ENCODE measurements at places on chromosomes 11 and 22.

DNA sequence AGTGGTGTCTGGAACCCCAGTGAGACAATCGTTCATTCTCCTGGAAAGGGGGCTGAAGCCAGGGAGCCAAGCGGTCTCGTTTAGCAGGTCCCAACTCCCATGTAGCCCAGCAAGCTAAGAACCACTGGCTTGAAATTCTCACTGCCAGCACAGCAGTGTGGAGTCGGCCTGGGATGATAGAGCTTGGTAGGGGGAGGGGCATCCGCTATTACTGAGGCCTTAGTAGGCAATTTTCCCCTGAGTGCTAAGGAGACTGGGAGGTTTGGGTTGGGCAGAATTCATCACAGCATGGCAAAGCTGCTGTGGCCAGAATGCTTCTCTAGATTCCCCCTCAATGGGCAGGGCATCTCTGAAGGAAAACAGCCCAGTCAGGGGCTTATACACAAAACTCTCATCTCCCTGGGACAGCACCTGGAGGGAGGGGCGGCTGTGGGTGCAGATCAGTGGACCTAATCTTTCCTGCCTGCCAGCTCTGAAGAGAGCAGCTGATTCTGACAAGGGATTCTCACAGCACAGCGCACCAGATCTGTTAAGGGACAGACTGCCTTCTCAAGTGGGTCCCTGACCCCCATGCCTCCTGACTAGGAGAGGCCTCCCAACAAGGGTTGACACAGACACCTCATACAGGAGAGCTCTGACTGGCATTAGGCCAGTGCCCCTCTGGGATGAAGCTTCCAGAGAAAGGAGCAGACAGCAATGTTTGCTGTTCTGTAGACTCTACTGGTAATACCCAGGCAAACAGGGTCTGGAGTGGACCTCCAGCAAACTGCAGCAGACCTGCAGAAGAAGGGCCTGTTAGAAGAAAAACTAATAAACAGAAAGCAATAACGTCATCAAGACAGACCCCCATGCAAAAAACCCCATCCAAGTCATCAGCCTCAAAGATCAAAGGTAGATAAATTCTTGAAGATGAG lies 14.8 kb downstream of the OR52M1 start:
- H3K27me3 ChIP-seq = no peaks in the 10 kb centered on the region
- H3K4me1 ChIP-seq = no peaks in the 10 kb centered on the region
- DNase-seq = no peak
- no peaks in the 10 kb centered on the region for H3K36me3 ChIP-seq
- no peak overlapping the region for H3K27ac ChIP-seq

DNA sequence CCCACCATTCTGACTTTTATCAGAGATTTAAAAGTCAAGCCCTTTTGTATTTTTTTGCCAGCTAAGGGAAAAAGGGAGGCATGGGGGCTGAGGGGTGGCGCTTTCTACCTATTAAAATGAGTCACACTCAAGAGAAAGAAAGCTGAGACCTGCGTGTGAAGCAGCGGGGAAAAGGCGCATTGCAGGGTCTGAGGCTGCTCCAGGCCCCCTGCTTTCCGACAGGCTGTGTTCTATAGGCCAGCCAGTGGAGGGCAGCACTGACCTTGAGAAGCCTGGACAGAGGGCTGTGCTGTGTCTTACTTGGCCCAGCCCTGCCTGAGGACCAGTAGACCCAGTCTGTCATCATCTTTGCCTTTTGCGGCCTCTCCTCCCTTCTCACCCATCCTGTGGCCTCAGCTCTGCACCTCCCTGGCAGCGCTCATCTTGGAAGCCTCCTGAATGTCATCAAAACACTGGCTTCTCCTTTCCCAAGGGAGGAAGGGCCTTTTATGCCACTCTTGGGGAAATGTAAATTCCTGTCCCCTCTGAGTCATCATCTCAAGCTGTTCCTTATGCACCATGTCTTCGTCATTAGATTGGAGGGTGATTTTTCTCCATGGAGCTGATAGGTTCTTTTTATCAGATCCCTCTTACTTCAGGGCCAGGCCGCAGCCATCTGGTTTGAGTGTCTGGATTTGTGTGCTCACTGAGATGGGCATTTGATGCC lies 12.6 kb upstream of the MAPK8IP1 start:
- no peaks in the 10 kb centered on the region for H3K27me3 ChIP-seq
- peaks cover 12% of the 10 kb centered on the region for H3K4me1 ChIP-seq
- peak; percentile 93 for DNase-seq
- peaks cover 28% of the 10 kb centered on the region for H3K36me3 ChIP-seq

DNA sequence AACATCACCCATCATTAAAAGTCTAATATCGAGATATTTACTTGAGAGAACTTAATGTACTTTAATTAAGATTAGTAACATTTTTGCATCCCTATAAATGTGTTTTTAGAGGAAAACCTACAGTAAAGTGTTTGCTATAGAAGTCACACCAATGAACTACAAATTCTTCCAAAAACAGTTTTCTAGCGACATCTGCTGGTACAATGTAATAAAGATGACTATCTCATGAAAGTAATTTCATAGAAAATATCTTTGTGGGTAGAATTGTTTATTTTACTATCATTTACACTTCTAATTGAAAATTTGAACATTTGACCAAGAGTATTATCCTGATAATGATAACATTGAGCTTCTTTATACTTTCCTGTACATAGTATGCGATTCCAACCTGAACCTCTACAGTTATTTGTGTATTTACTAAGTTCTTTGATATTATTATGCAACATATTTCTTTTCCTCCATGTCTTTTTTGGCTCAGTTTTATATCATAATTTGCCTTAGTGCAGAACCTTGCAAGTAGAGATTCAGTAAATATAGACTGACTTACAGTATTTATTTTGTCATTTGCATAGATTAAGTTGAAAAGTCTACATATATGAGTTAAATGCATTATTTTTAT lies 252.7 kb downstream of the TMEM135 start:
- H3K27ac ChIP-seq = no peak overlapping the region
- H3K27me3 ChIP-seq = no peaks in the 10 kb centered on the region
- peak; percentile 20 for DNase-seq

- no peak overlapping the region for H3K27ac ChIP-seq
- H3K4me3 ChIP-seq = no peak overlapping the region
Observed at GRCh38 chr11:31529701-31530100, 20.1 kb downstream of the ELP4 start.

GRCh38 chr11:16261836-16262644 lies 94.3 kb downstream of the SOX6 start:
- no peak overlapping the region for H3K27ac ChIP-seq
- no peak overlapping the region for H3K4me3 ChIP-seq
- H3K27me3 ChIP-seq = no peaks in the 10 kb centered on the region
- no peaks in the 10 kb centered on the region for H3K4me1 ChIP-seq
- H3K36me3 ChIP-seq = no peaks in the 10 kb centered on the region

DNA sequence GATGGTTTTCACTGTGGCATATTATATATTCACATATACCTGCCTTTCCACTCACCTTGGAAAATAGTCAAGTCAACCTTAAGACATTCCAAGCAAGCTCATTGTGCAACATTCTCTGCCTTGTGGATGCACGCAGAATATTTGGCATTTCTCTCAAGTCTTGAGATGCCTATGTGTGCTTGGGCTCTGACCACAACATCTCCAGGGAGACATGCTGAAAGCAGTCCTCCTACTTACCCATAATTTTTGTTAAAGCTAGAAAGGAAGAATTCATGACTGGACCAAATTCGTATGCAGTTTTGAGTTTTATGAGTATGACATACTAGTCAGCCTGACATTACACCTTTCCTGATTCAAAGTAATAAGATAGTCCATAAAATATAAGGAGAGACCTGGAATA lies 684.0 kb downstream of the OPCML start:
- H3K4me3 ChIP-seq = no peak overlapping the region
- peaks cover 12% of the 10 kb centered on the region for H3K4me1 ChIP-seq
- no peak overlapping the region for H3K27ac ChIP-seq
- peak; percentile 87 for DNase-seq

DNA sequence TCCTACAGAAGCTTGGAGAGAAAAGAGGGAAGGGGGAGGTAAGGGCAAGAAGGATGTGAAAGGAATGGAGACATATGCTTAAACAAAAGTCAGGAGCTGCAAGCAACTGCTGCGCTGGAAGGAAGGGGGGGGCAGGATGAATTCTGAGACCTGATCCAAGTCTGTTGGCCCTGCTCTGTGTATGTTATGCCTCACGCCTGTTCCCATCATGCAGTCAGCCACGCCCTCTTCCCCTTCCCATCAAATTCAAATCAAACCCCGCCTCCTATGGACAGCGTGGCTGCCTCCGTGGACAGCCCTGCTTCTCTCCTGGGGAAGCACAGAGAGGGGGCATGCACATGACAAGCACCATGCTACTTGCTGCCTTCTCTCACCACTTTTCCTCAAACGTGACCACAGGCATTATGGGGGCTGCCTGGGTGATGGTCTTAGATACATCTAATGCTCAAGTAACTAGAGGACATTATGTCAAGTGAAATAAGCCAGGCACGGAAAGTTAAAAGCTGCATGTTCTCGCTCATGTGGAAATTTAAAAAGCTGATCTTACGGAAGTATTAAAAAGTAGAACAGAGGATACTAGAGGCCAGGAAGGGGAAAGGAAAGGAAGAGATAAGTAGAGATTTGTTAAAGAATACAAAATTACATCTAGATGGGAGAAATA lies 45.8 kb upstream of the CYP2D6 start:
- H3K4me3 ChIP-seq = no peak overlapping the region
- H3K27me3 ChIP-seq = no peaks in the 10 kb centered on the region
- peaks cover 9% of the 10 kb centered on the region for H3K4me1 ChIP-seq
- no peaks in the 10 kb centered on the region for H3K36me3 ChIP-seq
- H3K27ac ChIP-seq = no peak overlapping the region

- H3K4me3 ChIP-seq = no peak overlapping the region
- no peak overlapping the region for H3K27ac ChIP-seq
- DNase-seq = no peak
- H3K36me3 ChIP-seq = no peaks in the 10 kb centered on the region
Observed at GRCh38 chr11:114279792-114280546, 16.2 kb upstream of the NNMT start.

- DNase-seq = no peak
- peaks cover 11% of the 10 kb centered on the region for H3K4me1 ChIP-seq
- peaks cover 8% of the 10 kb centered on the region for H3K36me3 ChIP-seq
- H3K27me3 ChIP-seq = no peaks in the 10 kb centered on the region
- no peak overlapping the region for H3K4me3 ChIP-seq
Observed at GRCh38 chr11:60848714-60849151, 6.8 kb downstream of the CCDC86 start.

DNA sequence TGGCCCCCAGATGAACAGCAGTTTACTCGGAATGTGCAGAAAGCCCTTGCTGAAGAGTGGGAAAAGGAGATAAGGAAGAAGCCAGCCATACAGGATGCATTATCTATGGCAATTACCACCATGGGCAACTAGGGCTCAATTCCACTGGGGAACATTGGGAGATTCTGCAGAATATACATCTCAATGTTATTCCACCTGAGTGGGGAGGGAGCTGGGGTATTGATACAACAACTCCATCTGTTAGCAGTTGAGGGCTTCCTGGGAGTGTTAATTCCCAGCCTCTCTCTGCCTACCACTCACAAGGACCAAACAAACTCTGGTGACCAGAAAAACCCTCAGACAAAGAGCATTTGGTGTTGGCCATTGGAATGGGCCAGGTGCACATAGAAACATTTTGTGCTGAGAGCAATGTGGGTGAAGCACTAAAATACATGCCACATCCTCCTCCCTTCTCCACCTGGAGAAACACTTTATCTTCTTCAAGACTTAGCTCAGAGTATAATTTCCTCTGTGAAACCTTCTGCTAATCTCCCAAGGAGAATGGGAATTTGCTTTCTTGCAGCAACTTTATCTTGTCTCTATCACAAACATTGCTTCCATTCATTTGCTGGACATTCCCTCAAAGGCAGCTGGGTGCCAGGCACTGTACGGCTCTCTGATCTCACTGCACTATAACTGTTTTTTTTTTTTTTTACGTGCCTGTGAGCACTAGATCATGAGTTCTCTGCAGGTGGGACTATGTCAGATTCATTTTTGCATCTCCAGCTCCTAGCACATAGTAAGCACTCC lies 292.2 kb downstream of the MN1 start:
- H3K27ac ChIP-seq = no peak overlapping the region
- no peak overlapping the region for H3K4me3 ChIP-seq
- H3K27me3 ChIP-seq = no peaks in the 10 kb centered on the region

GRCh38 chr11:93623179-93623578 lies 38.3 kb upstream of the CEP295 start:
- H3K27ac ChIP-seq = no peak overlapping the region
- H3K4me1 ChIP-seq = no peaks in the 10 kb centered on the region
- H3K4me3 ChIP-seq = no peak overlapping the region
- no peak for DNase-seq
- H3K36me3 ChIP-seq = no peaks in the 10 kb centered on the region
- H3K27me3 ChIP-seq = no peaks in the 10 kb centered on the region
